Fibroblast of skin of left quadriceps (primary cell): ENCODE measurements at places on chromosomes 4 and X.

DNA sequence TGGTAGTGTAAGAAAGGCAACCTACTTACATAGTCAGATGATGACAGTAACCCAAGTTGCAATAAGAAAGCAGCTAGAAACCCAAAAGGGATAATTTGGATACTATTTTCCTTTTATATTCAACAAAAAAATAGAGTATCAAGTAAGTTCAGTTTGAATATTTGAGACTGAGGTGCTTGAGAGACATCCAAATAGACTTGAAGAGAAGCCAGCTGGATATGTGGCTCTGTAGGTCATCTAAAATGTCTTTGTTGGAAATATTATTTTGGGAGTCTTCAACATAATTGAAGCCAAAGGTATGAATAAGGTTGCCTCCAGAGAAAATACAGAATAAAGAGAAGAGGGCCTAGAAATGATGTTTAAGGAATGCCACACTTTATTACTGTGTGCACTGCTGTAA is 438.2 kb upstream of the DIAPH2 start:
- no peak for DNase-seq

- no peak for DNase-seq
These were observed 57.0 kb downstream of the ATP11C start for GRCh38 chrX:139875841-139876240.

GRCh38 chr4:116328261-116328860 is 757.0 kb downstream of the TRAM1L1 start:
- no peak for DNase-seq

DNA sequence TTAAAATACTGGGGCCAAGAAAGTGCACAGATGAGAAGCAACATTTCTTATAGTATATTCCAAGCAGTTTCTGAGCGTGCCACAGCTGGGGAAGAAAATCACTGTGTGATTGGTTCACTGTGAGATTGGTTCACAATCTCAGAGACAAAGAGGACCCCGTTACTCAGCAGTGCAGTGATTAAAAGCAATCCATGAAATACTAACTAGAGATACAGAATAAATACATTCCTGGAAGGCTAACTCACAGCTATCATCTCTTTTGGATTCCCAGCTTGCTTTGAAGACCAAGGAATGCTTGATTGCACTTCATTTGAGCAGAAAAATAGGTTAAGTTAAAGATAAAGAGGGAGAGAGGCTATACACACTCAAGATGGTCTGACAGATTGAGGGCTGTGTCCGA is 132.1 kb upstream of the RAPGEF2 start:
- DNase-seq: no peak

DNA sequence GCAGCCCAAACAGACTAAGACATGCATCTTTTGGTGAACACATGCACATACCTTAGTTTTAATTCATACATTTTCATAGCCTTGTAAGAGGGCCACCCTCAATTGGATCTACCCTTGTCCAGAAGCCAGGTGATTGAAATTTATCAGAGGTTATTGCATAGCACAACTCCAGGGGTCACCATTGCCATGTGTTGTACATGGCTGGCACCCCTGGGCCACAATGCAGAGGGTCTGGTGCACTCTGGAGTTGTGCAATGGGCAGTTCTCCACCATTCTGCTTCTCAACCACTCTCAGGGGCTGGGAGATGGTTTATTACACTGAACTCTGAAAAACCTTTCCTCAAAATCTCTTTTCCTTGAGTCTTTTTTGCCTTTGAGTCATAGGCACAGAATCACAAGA is 184.4 kb upstream of the CXorf66 start:
- DNase-seq: no peak

- DNase-seq: no peak
These were observed 250.7 kb upstream of the RASGEF1B start for GRCh38 chr4:81722290-81722851.

- DNase-seq: no peak
These were observed 31.6 kb upstream of the HUWE1 start for GRCh38 chrX:53718073-53718472.

GRCh38 chrX:139642241-139642927 is 65.6 kb downstream of the MCF2 start:
- no peak for DNase-seq

DNA sequence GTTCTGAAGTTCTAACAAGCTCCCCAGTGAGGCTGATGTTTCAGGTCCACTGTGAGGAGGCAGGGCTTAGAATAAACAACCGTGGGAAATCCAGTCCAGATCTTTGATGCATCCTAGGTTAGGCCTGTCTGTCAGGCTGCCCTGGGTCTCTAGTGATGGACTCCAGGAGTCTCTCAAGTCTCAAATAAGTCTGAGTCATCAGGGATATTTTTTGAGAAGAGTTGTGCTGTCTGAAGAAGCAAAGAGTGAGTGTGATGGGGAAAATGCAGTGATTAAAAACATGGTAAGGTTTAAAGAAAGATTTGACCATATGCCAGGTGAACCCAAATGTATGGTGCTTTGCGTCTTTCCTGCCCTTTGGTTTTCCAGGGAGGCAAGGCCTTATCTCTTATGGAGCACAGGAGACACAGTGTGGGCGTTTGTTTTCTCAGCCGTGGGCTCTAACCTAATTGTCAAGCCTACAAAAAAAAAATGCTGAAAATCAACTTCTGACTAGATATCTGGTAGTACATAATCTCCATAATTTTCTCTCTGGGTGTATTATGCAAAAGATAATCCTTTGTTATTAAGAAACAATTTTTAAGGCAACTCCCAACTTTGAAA is 100.7 kb downstream of the PTTG2 start:
- DNase-seq: peak; percentile 30

DNA sequence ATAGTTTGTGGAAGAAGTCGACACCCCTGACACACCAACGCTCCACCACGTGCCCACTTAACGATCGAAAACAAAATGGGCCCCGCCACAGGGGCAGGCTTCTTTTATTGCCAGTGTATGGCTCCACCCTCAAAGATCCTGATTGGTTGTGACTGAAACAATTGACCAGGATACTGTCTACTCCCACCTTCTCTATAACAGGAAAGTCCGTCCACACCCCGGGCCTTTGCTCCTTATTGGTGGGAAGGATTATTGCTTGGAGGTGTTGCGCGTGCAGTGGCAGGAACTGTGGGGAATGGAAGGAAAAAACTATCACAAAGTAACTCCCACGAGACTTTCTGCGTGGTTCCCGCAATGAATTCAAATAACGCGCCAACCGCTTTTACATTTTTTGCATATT is at the start of gene USP26:
TSS of gene USP26 (minus strand) at position 79 of the 400 bp plus-strand sequence. CDS start 68,889 bp downstream, outside the sequence.
- no peak for DNase-seq

DNA sequence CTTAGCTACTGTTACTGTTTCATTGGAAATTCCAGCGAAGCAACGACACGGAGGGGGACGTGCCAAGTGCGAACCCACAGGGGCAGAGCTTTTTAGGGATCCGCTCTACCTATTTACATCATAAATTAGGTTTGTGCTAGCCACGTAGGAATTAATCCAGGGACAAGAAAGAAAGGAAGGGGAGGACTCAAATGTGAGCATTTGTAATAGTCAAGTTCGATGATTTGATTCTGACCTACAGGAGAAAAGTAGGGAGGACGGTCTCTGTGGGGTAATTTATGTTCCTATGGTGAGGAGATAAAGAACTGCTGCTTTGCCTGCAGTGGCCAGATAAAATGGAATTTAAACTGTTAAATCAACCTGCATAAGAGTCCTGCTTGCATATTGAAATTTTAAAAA is 1.7 kb downstream of the INTS6L start:
- no peak for DNase-seq

GRCh38 chrX:30313322-30313721 is 4.1 kb upstream of the NR0B1 start:
- DNase-seq: no peak

DNA sequence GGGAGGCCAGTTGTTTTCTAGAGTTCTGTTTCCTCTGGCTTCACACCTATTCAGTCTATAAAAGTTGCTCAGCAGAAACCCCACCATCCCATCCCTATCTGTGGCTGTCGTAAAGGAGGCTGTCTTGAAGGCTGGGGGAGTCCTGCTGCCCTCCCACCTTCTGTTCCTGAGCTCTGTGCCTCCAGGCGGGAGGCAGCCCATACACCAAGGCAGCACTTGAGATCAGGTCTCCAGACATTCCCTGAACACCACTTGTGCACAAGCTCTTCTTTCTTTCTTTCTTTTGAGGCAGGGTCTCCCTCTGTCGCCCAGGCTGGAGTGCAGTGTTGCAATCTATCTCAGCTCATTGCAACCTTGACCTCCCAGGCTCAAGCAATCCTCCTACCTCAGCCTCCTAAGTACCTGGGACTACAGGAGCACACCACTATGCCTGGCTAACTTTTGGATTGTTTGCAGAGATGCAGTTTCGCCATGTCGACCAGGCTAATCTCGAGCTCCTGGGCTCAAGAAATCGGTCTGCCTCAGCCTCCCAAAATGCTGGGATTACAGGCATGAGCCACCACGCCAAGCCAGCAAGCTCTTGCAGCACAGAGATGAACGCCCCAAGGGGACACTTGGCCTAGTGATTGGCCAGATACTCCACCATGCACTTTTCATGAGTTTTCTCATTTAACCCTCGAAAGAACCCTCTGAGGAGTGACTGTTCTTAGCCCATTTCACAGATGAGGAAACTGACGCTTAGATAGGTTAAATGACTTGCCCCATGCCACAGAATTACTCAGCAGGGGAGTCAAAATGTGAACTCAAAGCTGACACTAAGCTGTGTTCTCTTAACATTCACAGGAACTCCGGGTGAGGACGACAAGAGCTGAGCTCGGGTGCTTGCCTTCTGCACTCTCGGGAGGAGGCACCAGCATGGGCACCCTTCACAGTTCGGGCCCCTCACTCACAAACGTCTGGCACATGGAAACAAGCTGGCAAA is 55.8 kb upstream of the ENPP6 start:
- DNase-seq: no peak

DNA sequence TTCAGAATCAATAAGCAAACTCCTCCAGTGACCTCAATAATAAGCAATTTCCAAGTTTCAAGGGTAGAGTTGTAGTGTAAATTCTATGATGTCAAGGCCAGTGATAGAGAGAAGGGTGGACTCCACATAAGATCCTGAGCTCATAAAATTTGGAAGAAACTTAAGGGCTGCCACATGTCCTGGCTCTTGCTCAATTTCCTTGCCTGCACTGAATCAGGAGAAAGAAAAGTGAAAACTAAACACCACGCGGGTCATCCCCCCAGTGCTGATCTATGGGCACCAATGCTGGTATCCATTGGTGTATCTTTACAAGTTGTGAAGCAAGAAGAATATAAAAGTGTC is 392.0 kb upstream of the INTU start:
- DNase-seq: no peak

- no peak for DNase-seq
These were observed 233.6 kb downstream of the ZNF674 start for GRCh38 chrX:46311581-46312120.

- DNase-seq: no peak
These were observed 16.4 kb downstream of the TMEM184C start for GRCh38 chr4:147633643-147634042.

GRCh38 chrX:105098201-105098600 is 122.3 kb downstream of the TEX13A start:
- DNase-seq: no peak

- DNase-seq: no peak
These were observed 15.6 kb downstream of the PNMA6F start for GRCh38 chrX:153305972-153306371.

DNA sequence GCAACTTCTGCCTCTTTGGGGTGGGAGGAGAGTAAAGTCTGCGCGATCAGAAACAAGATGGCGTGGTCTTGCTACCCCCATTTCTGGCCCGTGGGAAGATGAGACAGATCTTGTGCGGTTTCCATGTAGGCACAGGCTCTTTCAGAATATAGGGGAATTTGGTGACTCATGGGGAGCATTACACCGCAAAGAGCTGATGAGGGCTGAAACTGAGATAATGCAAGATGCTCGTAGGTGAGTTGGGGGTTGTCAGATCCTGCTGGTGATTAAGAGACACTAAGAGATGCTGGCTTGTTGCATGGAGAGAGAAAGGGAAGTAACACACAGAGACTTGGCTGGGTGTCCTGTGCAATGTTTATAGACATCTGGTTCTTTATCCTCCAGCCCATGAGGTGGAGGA is 1.5 kb downstream of the EVC start:
- DNase-seq: peak; percentile 45

DNA sequence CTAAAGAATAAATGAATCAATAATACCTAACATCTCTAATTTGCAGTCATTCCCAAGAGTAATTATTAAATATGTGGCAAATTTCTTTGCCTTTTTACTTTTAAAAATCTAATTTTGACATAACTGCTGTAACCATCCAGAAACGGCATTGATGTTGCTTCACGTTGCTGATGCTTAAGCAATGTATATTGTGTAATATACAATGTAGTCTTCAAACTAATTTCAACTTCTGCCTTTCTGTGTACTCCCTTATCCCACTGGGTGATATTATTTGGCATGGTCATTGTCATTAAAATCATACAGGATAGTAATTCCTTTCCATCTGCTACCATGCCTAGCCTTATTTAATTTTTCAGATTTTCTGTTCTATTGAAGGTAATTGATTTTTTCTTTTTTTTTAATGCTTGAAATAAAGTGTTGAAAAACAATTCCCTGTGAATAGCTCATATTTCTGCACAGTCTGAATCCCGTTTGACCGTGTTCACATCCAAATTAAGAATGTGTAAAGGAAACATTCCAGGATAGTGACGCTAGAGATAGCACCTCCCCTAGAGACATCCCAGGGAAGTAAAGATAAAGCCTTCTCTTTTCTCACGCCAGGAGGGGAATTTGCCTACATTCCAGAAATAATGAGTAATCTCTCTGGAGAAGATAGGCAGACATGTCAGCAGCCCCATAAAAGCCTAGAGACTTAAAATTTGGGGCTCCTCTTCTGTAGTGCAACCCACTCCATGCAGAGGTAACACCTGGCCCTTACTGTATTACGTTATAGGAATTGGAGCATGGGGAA is 8.6 kb downstream of the FAM200B start:
- peak; percentile 95 for DNase-seq

DNA sequence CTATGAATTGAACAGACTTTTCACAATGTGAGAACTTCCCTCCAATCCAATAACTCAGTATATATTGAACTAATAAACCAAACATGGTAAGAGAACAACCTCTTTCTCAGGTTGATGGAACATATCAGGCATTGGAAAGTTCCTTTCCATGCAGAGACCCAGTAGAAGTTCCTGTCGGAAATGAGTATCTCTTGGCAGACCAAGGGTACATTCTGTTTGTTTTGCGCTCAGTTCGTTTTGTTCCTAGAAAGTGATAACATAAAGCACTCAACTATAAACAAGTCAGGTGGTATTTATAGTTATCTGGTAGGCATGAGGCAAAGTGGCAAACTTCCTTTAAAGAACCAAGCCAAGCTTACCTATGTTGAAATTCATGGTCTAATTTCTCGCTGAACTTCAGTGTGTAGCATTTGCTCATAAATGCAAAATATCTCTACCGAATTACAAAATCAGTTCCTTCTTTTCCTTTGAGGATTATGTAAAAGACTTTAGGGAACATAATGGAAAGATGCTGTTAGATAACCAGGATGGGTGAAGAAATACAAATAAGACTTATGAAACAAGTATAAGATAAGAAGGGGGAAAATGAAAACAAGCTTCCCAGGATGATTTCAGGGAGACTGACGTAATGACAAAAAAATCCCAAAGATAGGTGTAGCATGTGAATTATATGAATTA is 120.3 kb downstream of the ARHGAP24 start:
- no peak for DNase-seq

GRCh38 chr4:63302792-63303191 is 1106.5 kb downstream of the TECRL start:
- DNase-seq: no peak

GRCh38 chrX:136708348-136708747 is 60.4 kb downstream of the CD40LG start:
- DNase-seq: no peak
